ENCODE measurements at places on chromosomes 6 and 20.

- no peak for DNase-seq
Measured at GRCh38 chr6:99349171-99350141, at the start of gene FAXC. Gene FAXC (minus strand): TSS chr6:99349674. CDS start chr6:99349372, 302 bp downstream.

DNA sequence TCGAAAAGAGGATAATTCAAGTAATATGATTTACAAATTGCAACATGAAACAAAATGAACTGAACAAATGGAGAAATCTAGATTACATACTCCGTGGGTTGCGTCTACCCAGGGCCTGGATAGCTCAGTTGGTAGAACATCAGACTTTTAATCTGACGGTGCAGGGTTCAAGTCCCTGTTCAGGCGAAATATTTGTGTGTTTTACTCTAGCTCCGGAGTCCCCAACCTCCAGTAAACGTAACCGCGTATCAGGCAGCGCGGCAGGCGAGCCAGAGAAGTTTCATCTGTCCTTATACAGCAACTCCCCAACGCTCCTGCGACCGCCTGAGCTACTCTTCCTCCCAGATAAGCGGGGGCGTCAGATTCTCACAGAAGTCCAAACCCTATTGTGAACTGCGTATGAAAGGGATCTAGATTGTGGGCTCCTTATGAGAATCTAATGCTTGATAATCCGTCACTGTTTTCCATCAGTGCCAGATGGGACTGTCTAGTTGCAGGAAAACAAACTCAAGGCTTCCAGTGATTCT is 176.1 kb downstream of the TRIM27 start:
- DNase-seq, result no peak

- no peak for DNase-seq
Measured at GRCh38 chr6:26198722-26199056, 111.5 kb downstream of the HFE start.

GRCh38 chr6:169663468-169663867 is 38.4 kb downstream of the WDR27 start:
- no peak for DNase-seq

- DNase-seq, result no peak
Measured at GRCh38 chr6:42751055-42751454, 5.2 kb upstream of the TBCC start.

DNA sequence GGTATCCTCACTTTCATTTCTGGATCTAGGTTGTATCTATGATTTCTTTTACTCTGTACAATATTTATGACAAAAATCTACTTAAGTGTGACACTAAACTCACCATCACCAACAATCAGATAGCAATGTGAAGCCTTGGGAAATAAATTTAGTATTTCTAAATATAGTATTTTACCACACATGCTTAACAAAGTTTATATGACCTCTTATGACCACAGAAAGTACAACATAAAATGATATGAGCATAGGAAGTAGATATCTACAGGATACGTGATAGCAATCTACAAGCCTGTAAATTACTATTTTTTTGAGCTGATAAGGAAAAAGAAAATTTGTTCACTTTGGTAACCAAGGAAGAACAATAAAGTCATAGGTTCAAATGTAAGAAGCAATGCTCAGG is 910.4 kb upstream of the CITED2 start:
- DNase-seq, result no peak

DNA sequence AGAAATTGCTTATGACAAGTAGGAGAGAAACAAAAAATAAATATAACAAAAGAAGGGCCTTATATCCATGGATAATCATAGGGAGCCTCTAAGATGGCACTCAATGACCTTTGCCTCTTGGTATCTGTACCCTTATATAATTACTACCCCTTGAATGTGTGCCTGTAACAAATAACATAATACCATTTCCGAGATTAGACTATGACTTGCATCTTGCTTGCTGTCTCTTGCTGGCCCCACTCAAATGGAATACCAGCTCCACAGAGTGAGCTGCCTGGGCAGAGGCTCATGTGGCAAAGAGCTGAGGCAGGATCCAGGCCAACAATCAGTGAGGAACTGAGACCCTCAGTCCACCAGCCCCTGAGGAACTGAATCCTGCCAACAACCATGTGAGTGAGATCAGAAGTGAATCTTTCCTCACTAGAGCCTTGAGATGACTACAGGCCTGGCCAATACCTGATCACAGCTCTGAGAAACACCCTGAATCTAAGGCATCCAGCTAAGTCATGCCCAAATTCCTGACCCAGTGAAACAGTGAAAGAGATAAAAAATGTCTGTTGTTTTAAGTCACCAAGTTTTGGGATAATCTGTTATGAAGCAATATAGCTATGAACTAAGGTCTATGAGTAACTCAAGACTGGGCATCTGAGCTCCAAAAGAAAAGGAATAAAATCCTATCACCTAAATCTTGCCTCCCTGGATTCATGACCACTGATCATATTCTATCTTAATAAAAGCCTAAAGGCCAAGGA is 5.5 kb downstream of the KATNA1 start:
- no peak for DNase-seq

DNA sequence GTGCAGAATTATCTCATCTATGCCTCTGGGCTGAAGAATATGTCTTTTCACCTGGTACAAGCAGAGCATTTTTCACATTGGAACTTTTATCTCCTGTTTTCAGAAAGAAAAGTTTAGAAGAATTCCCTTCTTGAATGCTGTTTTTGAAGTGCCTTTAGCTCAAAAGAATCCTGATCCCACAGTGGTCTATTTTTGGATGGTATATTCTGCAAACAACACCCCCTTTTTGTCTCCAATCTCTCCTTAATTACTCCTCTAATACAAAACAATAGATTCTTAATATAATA is 57.7 kb upstream of the HFE start:
- DNase-seq, result no peak

DNA sequence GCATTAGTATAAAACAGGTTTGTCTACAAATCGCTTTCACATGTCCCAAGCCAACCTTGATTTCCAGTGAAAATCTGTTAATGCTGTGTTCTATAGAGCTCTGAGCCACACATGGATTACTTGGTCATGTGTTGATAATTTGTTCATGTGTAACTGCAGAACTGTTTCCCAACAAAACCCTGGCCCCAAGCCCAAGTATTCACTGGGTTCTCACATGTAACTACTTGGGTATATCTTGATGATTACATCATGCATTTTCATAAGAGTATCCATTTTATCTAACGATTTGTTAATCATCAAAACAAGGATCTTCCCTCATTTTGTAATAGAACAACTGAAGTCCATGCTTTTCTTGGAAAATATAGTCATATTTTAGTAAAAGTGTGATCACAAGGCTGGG is 657.6 kb downstream of the PRKN start:
- DNase-seq, result no peak

DNA sequence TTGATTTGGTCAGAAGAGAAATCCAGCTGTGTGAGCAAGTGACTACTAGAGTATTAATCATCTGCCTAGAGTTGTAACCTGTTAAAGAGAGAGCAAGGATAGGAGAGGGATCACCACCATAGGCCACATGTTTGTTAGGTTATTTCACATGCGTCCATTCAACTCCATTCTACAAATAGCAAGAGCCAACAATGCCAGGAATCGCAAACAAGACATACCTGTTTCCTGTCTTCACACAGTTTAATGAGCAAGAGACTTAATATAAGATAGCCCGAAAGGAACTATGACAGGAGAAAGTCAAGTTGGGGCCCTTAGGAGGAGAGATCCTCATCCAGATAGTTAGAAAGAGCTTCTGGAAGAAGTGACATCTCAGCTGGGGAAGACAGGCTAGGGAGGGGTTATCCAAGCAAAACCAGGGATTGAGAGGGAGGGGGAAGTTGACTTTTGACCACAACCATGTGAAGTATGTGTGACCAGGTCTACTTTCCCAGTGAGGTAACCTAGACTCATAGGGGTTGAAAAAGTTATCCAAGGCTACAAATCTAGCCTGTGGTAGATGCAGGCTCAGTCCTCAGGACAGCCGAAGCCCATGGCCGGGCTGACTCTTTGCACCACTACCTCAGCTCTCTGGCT is 147.4 kb downstream of the ALDH8A1 start:
- no peak for DNase-seq

GRCh38 chr6:42017021-42017643 is 33.2 kb upstream of the TAF8 start:
- DNase-seq, result no peak

GRCh38 chr6:138957484-138957883 is 30.6 kb downstream of the REPS1 start:
- DNase-seq, result no peak

GRCh38 chr20:9261781-9262180 is 192.9 kb downstream of the PLCB4 start:
- DNase-seq, result no peak

DNA sequence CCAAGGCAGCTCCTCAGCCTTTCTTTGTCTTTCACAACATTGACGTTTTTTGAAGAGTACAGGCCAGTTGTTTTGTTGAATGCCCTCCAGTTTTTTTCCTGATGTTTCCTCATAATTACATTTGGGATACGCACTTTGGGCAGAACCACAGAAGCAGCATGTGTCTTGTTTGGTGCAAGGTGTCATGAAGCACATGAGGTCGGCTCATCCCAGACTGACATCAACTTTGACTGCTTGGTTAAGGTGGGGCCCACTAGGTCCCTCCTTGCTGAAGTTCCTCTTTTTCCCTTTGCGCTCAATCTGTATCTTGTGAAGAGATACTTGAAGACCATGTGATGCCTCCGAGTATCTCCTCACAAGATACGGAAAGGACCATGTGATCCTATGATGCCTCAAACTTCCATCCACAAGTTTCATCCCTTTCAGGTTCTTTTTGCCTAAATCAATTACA is 10.5 kb downstream of the SNAI1 start:
- no peak for DNase-seq

DNA sequence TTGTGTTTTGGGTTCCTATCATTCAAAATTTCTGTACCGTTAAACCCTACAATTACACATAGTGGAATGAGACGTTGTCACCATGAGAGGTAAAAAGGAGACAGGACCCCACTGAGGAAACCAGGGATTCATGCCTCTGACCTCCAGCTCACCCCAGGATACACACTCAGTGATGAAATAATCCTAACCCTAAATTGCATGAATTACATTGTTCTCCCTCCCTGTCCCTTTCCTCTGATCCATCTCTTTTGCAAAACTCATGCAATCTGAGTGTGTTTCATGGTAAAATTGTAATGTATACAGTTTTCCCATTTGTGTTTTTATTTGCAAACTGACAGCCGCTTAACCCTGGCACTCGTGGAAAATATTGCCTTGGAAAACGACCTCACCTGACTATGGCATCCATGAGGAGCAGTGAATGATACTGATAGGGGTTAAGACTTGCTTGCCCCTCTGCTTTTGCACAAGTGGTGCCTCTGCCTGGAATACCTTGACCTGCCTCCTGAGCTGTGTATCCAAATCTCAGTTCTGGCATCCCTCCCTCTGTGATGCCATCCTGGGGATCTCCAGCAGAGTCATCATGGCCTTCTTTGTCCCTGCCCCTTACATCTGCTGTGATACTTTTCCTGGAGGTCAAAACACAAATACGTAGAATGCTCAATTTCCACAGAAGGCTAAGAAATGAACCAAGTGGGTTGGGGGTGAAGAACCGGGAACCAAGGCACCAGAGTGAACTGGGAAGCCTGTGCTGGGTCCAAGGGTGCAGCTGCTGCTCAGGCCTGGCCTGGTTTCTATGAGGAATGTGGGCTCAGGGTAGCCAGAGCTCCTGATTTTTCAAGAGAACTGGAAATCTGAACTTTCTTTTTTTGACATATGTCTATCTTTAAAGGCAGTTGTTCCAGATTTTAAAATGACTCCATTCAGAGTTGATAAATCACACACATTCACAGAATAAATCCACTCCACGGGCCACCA is 211.6 kb upstream of the ZNF217 start:
- no peak for DNase-seq

DNA sequence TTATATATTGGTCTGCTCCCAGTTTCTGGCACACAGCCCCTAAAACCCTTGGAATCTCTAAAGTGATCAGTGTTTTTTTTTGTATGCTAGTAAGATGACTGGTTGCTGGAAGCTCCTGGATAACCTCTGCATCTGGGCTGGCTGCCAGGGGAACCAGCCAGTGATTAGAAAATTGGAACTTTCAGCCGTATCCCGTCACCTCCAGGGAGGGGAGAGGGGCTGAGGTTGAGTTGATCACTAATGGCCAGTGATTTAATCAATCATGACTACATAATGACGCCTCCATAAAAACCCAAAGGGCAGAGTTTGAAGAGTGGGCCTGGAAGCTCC is 48.0 kb upstream of the NOP56 start:
- no peak for DNase-seq

- DNase-seq, result no peak
Measured at GRCh38 chr6:24927277-24927955, 8.3 kb downstream of the RIPOR2 start.
